ENCODE measurements at places on chromosomes 2 and 18. TPM values are rescaled to one million over a fixed set of nuclear protein-coding genes. Genes with fewer than 3 reads are reported as not detected.

Gene RGPD4
- total RNA-seq, result 0.08 TPM

DNA sequence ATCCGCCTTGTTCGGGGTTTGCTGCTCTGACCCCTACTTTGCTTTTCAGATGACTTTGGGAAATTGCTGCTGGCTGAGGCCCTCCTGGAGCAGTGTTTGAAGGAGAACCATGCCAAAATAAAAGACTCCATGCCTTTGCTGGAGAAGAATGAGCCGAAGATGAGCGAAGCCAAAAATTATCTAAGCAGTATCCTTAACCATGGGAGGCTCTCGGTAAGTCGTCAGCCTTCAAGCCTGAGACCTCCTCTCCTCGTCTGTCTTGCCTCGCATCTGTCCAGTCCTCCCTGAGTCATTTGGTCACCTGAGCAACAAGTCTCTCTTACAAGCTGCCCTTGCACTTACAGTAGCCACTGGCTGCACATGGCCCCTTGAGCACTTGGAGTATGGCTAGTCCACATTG is 34.7 kb upstream of the MCFD2 start:
- DNase-seq, result no peak

Gene SLC4A3
- total RNA-seq, result 7.4 TPM

Gene FAM117B
- total RNA-seq, result 21.4 TPM

GRCh38 chr2:107681936-107682335 is 144.8 kb upstream of the RGPD4 start:
- DNase-seq, result no peak

GRCh38 chr2:58769111-58769863 is 528.2 kb upstream of the FANCL start:
- no peak for DNase-seq

DNA sequence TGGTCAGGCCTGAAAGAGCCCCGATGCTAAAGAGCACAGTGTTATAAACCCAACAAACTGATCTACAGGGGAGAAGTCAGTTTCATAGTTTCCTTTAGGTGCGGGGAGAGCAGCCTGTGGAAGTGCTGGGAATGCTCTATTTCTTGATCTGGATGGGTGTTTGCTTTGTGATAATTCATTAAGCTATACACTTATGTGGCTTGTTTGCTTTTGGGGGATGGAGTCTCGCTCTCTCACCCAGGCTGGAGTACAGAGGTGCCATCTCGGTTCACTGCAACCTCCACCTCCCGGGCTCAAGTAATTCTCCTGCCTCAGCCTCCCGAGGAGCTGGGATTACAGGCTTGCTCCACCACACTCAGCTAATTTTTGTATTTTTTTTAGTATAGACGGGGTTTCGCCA is 30.1 kb upstream of the CEP68 start:
- no peak for DNase-seq

- DNase-seq, result no peak
These were observed 280.9 kb downstream of the ZNF385B start for GRCh38 chr2:179580378-179581146.

GRCh38 chr18:51430538-51430937 is 233.1 kb upstream of the MEX3C start:
- no peak for DNase-seq

GRCh38 chr2:120902592-120902991 is 166.9 kb downstream of the GLI2 start:
- DNase-seq, result no peak

Gene AGPS
- total RNA-seq, result 57.8 TPM

GRCh38 chr2:15964936-15965563 is 24.7 kb downstream of the MYCN start:
- no peak for DNase-seq

Gene LOXL3
- 22.4 TPM for total RNA-seq

DNA sequence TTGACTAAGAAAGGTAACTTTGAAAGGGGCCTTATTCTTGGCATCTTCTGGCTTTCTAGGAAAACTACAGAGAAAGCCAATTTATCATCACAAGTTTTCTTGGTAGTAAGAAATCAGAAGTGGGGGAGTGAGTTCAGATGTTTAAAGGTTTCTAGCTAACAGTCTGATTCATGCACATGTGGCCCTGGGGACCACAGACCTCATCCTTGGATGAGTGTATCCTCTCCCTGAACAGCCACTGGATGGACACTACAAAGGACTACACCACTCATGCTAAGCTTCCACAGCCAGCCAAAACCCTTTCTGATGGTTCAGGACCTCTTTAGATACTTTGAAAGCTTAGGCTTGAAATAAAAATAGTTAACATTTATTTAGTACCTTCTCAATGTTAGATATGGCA is 218.3 kb upstream of the STK17B start:
- no peak for DNase-seq

Gene SEC11C
- 64.7 TPM for total RNA-seq

Gene MARCO
- not detected for total RNA-seq

Gene RTP5
- total RNA-seq, result not detected

DNA sequence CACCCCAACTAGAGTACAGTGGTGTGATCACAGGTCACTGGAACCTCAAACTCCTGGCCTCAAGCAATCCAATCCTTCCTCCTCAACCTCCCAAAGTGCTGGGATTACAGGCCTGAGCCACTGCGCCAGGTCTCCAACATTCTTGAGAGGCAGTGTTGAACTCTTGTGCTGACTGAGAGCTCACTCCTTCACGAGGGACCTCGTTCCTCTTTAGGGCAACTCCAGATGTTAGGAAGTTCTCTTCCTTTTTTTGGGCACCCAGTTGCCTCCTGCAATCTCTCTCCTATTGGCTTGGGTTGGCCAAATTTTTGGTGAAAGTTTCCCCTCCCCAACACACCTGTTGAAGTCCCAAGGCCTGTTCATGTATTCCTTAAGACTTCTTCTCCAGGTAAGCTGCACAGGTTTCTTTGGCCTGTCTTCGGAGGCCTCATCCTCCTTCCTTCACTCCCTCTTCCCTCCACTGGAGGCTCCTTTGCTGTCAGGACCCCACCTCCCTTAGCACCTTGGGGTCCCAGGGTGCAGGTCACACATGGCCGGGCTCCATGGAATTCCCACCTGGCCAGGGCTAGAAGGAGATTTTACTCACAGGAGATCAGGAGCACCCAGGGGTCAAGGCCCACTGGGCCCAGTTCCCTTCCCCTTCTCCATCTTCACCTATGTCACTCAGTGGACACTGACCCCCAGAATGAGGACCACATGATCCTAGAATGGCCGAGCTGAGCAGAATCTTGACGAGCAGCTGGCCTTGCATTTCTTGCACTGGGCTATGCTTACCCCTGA is 94.6 kb upstream of the SMAD2 start:
- DNase-seq, result no peak

Gene DPP4
- total RNA-seq, result 3.3 TPM

DNA sequence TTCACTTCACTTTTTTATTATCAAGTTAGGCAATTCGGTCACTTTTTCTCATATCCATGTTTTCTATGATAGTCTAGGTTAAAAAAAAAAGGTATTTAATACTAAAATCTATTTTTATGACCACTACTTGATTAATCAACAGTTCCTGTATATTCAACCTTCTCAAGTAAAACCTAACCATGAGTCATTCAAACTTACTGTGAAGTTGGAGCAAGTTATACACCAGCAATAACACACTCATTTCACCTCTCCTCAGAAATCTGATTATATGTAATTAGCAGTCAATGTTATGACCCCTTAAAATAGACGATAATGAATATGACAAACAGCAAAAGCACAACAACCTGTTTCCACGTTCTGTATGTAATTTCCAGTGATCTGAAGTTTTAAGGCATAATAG is 35.0 kb upstream of the ADAM17 start:
- DNase-seq, result no peak

Gene KLF11
- total RNA-seq, result 6.4 TPM

Gene C2orf80
- 1.3 TPM for total RNA-seq

Gene NHEJ1
- 22.7 TPM for total RNA-seq

Gene GATA6
- 0.09 TPM for total RNA-seq

Gene METTL8
- 79.7 TPM for total RNA-seq

Gene CNDP1
- not detected for total RNA-seq

GRCh38 chr2:157788201-157788600 is 87.9 kb downstream of the ACVR1 start:
- no peak for DNase-seq

GRCh38 chr2:152755029-152755428 is 36.6 kb downstream of the ARL6IP6 start:
- DNase-seq, result peak; percentile 34

DNA sequence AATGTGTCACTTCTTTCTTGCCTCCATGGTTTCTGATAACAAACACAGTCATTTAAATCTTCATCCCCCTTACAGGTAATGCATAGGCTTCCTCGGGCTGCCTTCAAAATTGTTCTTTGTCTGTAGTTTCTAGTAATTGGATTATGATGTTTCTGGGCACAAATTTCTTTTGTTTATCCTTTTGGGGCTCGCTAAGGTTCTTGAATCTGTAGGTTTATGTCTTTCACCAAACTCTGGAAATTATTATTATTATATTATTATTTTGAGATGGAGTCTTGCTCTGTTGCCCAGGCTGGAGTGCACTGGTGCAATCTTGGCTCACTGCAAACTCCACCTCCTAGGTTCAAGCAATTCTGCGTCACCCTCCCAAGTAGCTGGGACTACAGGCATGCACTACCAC is 16.3 kb upstream of the RMP24 start:
- DNase-seq, result no peak

DNA sequence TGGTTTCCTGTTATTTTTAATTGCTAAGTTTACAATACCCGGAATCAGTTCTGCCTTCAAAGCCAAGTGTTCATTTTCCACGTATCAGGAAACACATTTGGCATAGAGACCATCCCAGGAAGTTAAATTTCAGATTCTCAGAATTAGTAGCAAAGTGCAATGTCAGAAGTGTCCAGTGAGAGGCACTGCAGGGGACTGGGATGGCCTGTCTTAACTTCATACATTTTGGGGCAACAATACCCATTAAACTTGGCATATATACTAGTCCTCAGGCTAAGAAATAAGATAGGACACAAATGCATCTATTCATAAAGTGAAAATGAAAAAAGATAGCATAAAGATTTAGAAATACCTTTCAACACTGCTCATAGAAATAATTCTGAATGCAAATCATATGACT is 1.5 kb upstream of the IL1RL2 start:
- no peak for DNase-seq

Gene DTYMK
- total RNA-seq, result 70.5 TPM

Gene UGT1A4
- not detected for total RNA-seq
